ENCODE measurements at places on chromosomes 6 and 20.
A peak's percentile ranks its signal among the peaks of the same experiment; 100 is the strongest.

DNA sequence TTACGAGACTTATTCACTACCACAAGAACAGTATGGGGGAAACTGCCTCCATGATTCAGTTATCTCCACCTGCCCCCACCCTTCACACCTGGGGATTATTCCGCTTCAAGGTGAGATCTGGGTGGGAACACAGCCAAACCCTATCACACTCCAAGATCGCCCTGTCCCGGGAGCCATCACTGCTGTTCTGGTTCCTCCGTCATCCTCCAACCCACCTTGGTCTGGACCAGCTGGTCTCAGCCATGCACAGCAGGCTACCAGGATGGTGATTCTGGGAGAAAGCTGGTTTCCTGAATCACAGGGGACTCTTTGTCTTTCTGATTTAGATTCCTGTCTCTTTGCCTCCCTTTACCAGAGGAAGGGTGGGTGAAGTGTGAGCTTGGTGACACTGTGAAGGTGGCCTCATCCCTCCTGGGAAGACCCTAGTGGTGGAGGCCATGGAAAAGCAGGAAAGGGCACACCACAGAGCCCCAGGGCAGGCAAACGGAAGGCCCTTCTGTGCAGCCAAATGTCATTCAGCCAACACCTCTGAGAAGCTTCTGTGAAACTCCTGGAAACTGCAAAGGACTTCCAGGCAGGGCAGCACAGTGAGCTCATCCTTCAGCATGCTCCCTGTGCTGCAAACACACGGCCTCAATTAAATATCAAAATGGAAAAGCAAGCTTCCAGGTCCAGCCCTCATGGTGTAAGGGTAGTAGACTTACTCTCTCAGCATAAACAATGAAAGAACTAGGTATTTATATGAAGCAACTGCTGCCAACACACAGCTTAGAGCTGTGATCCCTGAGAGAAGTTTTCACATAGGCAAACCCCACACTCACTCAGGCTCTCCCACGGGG lies 169.8 kb downstream of the ANKRD60 start:
- peak; percentile 35 for DNase-seq

DNA sequence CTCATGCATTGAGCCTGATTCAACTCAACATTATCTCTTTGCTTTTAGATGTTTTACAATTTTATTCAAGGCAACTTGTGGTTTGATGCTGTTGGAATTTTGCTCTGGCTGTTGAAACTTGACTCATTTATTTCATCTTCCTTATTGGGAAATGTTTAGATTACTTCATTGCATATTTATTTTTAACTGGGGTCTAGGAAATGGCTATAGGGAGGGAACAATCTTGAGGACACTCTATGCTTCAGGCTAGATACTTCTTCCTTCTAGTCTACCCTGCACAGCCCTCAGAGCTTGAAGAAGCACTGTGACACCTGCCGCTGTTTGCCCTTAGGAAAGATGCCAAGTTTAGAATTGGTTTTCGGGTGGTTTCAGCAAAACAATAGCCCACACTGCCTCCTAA lies 183.4 kb downstream of the ADGRG6 start:
- no peak for DNase-seq

DNA sequence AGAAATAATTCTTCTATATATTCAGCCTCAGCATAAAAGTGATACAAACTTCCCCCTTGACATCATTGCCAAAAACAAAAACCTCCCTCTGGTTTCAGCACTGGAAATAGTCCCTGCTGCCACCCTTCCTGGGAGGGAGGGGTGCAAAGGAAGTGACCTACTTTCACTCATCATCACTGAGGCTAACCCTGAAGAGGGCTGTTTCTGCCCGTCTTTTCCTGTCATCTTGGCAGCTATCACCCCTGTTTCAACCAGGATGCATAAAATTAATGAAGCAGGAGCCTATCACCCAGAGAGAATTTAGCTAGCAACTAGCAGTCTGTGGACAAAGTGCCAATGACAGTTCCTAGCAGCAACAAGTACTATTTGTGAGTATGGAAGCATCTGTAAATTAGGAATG lies 397.8 kb downstream of the LAMA2 start:
- DNase-seq = no peak

GRCh38 chr6:18823782-18824386 lies 436.7 kb downstream of the RNF144B start:
- no peak for DNase-seq

DNA sequence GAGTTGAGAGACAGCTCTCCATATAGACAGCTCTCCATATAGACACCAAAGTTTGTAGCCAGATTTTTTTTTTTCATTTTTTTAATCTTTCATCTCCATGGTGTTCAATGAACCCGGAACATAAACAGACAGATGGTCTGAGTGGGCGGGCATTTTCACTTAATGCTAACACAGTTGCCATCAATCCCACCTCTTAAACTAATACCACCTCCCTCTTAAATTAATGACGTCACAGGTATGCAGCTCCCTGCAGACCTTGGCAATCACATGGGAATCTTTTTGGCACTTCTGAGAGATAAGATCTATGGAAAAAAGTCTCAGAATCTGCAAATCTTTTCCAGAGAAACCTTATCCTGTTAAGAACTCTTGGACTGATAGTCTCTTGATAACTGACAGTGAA lies 43.2 kb downstream of the PFDN4 start:
- no peak for DNase-seq
